ENCODE measurements at places on chromosomes 12 and 14.

- DNase-seq, result no peak
- peaks cover 29% of the 10 kb centered on the region for H3K4me1 ChIP-seq
- H3K4me3 ChIP-seq, result no peak overlapping the region
- no peaks in the 10 kb centered on the region for H3K27me3 ChIP-seq
- no peaks in the 10 kb centered on the region for H3K36me3 ChIP-seq
These were observed 19.0 kb upstream of the ANKRD9 start for GRCh38 chr14:102528431-102529170.

DNA sequence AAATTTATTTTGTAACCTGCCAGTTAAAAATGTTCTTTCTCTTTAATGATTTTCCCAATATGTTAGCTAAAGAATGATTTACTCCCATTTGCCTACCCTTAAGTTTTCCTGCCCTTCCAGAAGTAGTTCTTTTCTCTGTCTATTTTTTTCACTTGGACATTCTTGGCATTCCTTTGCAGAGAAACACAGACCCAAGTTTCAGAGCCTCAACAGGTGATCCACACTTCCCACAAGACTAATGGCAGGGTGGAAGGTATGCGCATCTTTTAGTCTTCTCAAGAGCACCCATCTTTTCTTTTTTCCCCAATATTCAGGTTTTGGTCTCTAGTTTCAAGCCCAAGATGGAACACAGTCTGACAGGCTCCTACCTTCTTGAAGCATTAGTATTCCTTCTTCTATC, 420.7 kb downstream of the ADAMTS20 start:
- no peak for DNase-seq
- H3K27ac ChIP-seq, result no peak overlapping the region
- H3K4me1 ChIP-seq, result no peaks in the 10 kb centered on the region
- no peak overlapping the region for H3K4me3 ChIP-seq
- no peaks in the 10 kb centered on the region for H3K36me3 ChIP-seq

DNA sequence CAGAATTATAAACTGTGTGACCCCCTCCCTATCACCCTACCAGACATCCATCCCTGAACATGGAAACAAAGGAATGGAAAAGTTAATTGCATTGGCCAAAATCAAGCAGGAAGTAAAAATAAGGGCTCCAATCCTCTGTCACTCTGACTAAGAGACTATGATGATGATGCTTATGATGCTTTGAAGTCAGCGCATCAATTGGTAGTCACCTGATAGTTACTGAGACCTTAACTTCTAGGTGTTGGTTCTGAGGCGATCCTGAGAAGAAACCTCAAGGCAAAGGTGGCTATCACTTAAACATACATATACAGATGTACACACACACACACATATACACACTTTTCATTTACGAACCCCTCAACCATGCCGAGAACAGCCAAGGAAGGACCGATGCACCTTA, 6.6 kb downstream of the ITPR2 start:
- H3K36me3 ChIP-seq, result peaks cover 20% of the 10 kb centered on the region
- H3K27me3 ChIP-seq, result no peaks in the 10 kb centered on the region
- DNase-seq, result no peak
- H3K4me1 ChIP-seq, result peaks cover 73% of the 10 kb centered on the region
- H3K27ac ChIP-seq, result no peak overlapping the region

DNA sequence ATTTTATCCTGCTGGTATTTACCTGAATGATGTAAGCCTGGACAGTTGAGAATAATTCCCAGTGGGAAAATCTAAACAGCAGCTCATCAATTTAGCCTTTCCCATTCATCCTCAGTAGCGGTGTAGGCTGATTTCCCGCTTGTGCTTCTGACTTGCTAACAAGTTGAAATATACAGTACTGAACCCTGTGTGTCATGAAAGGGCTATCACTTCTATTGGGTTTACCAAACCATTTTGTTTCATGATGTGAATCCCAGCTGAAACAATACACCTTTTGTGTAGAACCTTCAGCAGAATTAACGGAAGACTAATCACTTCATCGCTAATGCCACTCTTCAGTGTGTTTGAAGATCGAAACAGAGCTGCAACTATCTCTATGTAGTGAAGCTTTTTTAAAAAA, 88.4 kb downstream of the POLR3B start:
- H3K4me1 ChIP-seq, result peaks cover 1% of the 10 kb centered on the region
- no peak overlapping the region for H3K4me3 ChIP-seq
- peaks cover 21% of the 10 kb centered on the region for H3K36me3 ChIP-seq
- no peaks in the 10 kb centered on the region for H3K27me3 ChIP-seq

DNA sequence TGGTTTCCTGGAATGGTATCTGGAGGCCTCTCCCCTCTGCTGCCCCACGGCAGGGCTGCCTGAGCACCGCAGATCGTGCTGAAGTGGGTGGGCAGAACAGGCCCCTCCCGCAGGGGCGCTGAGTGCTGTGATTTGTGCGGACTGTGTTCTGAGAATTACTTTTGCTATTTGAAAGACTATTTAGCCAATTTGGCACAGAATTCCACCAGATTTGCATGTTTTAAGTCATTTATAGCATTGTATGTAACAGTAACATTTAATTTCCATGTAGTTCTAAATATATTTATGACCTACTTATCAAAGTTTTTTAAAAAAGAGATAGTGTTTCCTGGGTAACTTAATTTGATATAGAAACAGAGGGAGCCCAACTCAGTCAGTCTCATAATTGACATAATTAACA, 55.3 kb downstream of the TNFAIP2 start:
- H3K27ac ChIP-seq, result no peak overlapping the region
- no peaks in the 10 kb centered on the region for H3K4me1 ChIP-seq
- H3K27me3 ChIP-seq, result no peaks in the 10 kb centered on the region

DNA sequence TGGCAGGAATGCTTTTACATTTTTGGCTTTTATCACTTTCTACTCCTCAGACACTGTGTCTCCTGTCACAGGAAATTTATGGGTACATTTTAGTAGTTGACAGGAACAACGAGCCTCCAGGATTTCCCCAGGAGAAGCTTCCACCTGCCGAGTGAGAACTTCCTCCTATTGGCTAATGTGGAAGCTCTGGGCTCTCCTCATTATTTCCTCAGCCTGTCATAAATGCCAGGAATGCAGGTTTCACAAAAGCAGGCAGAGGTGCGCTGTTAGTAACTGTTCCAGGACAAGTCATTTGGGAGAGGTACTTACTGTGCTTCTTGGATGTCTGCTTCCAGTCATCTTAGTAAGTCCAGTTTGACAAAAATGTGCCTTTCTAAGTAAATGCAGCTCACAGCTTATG, 19.1 kb upstream of the DCP1B start:
- no peak for DNase-seq
- no peak overlapping the region for H3K27ac ChIP-seq
- H3K36me3 ChIP-seq, result no peaks in the 10 kb centered on the region
- no peak overlapping the region for H3K4me3 ChIP-seq

DNA sequence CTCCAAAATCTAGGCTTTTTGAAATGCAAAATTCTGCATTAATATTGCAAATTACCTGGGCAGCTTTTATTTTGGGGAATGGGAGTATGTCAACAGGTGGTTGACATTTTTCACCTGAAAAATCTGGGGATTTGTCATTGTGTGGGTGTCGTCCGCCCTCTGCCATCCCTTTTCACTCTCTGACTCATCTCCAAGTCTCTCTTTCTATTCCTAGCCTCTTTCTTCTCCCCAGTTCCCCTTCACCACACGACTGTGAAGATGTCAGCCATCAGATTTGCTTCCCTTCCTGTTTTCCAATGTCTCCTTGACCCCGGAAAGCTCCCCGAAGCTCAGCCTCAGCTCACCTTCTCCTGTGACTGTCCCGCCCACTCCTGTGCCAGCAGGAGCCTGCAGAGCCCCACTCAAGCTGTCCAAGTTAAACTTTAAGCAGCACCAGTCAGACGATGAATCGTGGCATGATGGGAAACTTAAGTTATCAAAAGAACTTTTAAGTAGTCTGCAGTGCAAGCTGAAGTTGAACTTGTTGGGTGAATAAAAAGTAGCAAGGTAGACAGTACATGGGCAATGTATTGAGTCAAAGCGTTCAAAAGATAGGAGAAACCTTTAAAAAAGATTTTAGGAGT, 590.2 kb downstream of the VRK1 start:
- DNase-seq, result no peak
- peaks cover 11% of the 10 kb centered on the region for H3K4me1 ChIP-seq
- peak overlapping the region; percentile 9 for H3K27ac ChIP-seq
- no peaks in the 10 kb centered on the region for H3K36me3 ChIP-seq
- H3K4me3 ChIP-seq, result no peak overlapping the region
- H3K27me3 ChIP-seq, result no peaks in the 10 kb centered on the region

- no peaks in the 10 kb centered on the region for H3K27me3 ChIP-seq
- H3K36me3 ChIP-seq, result peaks cover 9% of the 10 kb centered on the region
- H3K4me3 ChIP-seq, result no peak overlapping the region
- peaks cover 59% of the 10 kb centered on the region for H3K4me1 ChIP-seq
- DNase-seq, result no peak
These were observed 75.4 kb downstream of the ETV6 start for GRCh38 chr12:11724888-11725311.

DNA sequence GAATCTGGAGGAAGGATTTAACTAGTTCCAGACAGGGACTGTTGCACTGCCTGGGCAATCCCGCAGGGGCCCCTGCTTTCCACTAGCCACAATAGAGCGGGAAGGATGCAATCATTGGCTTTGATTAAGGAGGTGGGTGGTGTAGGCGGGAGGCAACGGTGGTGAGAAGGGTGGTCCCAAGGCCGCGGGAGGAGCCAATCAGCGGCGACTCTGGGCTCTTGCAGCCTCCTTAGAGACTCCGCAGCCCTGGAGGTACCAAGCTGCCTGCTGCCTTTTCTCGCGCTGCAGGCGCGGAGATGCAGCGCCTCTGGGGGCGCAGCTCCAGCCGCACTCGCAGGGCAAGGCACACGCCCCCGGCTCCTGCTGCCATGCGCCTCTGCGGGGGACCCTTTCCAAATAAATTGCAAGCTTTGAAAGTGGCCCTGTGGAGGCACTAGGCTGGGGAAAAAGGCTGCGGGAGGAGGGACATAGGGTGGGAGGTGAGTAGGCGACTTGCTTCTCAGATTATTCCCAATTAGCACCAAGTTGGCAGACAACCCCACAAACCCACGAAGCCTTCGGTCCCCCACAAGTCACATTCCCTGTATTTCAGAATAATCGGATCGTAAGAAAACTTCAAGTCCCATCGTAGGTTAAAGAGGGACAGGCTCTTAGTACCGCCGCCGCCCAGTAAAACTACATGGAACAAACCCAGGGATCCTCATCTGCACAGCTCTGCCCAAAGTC, 858 bp upstream of the KCNA1 start:
- peaks cover 46% of the 10 kb centered on the region for H3K27me3 ChIP-seq
- no peaks in the 10 kb centered on the region for H3K36me3 ChIP-seq
- peak; percentile 18 for DNase-seq
- H3K4me1 ChIP-seq, result peaks cover 17% of the 10 kb centered on the region

- no peaks in the 10 kb centered on the region for H3K4me1 ChIP-seq
- peaks cover 7% of the 10 kb centered on the region for H3K27me3 ChIP-seq
- no peaks in the 10 kb centered on the region for H3K36me3 ChIP-seq
These were observed 32.8 kb downstream of the CCER1 start for GRCh38 chr12:90922145-90922627.

DNA sequence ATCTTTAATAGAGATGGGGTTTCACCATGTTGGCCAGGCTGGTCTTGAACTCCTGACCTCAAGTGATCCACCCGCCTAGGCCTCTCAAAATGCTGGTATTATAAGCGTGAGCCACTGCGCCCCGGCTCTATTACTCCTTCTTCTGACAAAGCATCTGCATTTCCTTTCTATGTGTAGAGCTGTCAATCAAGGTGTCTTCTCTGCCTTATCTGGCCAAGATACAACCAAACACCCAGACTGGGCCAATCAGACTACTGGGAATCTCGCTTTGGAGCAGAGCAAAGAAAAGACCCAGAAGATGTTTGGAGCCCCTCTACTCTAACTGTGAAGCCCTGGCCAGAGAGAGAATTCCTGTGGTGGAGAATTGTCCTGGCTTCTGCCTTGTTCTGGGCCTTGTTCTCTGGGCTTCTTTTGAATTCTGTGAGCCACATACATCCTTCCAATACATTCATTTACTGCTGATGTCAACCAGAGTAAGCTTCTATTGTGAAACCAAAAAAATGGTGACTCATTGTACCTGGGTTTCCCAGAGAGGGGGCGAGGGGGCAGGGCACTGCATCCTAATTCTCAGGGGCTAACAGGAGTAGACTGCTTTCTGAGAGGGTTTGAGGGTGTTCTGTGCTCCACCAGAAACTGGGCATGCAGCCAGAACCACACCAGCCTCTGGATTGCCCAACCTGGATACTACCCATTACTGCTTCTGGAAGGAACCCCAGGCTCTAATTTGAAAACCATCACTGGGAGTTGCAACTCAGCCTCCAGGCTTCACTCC, 18.8 kb upstream of the FLVCR2 start:
- H3K27me3 ChIP-seq, result no peaks in the 10 kb centered on the region
- H3K4me3 ChIP-seq, result peak overlapping the region; percentile 5
- H3K4me1 ChIP-seq, result peaks cover 58% of the 10 kb centered on the region
- H3K36me3 ChIP-seq, result no peaks in the 10 kb centered on the region
- DNase-seq, result peak; percentile 70
- H3K27ac ChIP-seq, result peak overlapping the region; percentile 91

GRCh38 chr14:90682615-90683014, 133.6 kb downstream of the TTC7B start:
- no peak overlapping the region for H3K27ac ChIP-seq
- DNase-seq, result no peak
- H3K4me3 ChIP-seq, result no peak overlapping the region
- H3K4me1 ChIP-seq, result peaks cover 21% of the 10 kb centered on the region
- H3K27me3 ChIP-seq, result no peaks in the 10 kb centered on the region

- H3K4me3 ChIP-seq, result no peak overlapping the region
- H3K27me3 ChIP-seq, result no peaks in the 10 kb centered on the region
- peaks cover 31% of the 10 kb centered on the region for H3K4me1 ChIP-seq
- no peak overlapping the region for H3K27ac ChIP-seq
These were observed 69.9 kb downstream of the SLC16A7 start for GRCh38 chr12:59665701-59666100.

DNA sequence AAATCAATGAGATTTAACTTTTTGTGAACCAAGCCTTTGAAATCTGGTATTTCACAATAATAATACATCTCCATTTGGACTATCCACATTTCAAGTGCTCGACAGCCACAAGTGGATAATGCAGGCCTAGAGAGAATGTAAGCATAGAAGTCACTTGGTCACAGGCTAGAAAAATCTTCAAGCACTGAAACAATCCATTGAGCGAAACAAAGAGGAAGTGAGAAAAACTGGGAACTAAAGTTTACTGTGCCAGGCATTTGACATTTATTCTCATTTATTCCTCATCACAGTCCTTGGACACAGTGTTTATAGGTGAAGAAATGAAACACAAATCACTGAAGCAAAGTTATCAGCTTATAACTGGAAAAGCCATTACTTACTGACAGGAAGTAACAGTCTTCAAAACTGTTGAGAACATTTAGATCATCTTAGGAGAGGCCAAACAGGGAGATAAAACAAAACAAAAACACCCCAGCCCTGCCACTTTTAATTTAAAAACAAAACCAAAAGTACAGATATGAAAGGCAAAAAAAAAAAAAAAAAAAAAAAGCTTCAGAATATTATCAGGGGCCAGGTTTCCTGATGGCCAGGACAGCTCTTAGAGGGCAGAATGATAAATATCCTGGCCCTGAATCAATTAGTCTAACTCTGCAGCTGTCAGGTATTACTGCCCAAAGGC, 29.2 kb downstream of the GNS start:
- H3K4me3 ChIP-seq, result no peak overlapping the region
- H3K4me1 ChIP-seq, result peaks cover 13% of the 10 kb centered on the region
- DNase-seq, result no peak

Measured in activated naive CD8-positive, alpha-beta T cell treated with anti-CD3 and anti-CD28 coated beads, Interleukin-2, amount 50 U/mL, for 24 hours (primary cell).